ENCODE measurements at places on chromosomes 7 and 10.

DNA sequence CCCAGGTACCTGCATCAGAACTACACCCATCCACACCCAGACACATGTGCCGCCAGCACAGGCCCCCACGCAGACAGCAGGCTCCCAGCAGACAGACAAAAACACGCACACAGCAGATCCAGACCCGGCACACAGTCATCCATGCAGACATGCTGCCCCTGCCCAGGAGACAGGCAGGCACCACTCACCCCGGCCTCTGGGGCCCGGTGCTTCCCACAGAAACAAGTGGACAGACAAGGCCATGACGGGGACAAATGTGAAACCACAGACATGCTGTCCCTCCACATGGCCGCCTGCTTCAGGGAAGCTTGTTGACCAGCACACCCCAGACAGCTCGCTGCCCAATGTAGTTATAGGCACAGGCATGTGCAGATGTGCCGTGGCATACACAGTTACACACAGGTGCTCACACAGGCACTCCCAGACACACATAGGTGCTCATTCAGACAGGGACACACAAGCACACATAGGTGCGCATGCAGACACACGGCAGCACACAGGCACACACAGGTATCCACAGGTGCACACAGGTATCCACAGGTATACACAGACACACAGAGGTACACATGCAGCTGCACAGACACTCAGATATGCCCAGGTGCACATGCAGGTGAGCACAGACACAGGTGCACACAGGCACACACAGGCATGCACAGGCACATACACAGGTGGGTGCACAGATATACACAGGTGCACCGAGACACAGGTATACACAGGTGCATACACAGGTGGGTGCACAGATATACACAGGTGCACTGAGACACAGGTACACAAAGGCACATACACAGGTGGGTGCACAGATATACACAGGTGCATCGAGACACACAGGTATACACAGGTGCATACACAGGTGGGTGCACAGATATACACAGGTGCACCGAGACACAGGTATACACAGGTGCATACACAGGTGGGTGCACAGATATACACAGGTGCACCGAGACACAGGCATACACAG lies 10.5 kb upstream of the SCART1 start:
- no peak for DNase-seq

- DNase-seq, result no peak
These were observed 116.6 kb upstream of the PALS2 start for GRCh38 chr7:24456526-24457218.

- no peak for DNase-seq
These were observed 60.2 kb downstream of the MAD1L1 start for GRCh38 chr7:2172311-2173188.

DNA sequence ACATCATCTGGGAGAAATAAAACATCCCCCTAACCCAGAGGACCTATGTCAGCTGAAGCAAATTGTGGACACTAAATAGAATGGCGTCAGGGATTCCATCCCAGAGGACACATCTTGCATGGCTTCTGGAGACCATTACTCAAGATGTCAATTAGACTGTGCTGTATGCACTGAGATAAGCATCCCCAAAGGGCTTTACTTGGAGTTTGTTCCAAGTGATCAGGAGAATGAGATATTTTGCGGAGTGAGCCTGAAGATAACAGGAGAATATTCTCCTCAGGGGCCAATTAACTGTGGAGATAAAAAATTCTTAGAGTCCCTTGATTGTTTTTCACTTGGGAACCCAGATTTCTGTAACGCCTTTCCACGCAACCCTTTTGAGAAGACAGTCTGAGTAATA lies 4.5 kb upstream of the OR2AE1 start:
- no peak for DNase-seq

DNA sequence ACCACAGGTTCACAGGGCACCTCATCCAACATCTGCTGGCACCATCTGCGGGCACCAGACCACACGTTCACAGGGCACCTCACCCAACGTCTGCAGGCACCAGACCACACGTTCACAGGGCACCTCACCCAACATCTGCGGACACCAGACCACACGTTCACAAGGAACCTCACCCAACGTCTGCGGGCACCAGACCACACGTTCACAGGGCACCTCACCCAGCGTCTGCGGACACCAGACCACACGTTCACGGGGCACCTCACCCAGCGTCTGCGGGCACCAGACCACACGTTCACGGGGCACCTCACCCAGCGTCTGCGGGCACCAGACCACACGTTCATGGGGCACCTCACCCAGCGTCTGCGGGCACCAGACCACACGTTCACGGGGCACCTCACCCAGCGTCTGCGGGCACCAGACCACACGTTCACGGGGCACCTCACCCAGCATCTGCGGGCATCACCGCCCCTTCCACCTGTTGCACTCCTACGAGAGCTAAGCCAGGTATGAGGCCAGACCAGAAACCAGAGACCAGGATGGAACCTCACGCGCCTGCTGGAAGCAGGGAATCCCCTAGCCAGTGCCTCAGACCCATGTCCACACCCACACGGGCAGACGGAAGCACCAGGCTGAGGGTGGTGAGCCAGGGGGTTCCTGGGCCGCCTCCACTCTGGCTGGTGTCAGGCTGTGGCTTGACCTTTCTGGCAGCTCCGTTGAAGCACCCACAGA lies 182.8 kb downstream of the MAD1L1 start:
- DNase-seq, result no peak

- no peak for DNase-seq
These were observed 52.1 kb downstream of the POLL start for GRCh38 chr10:101535949-101536348.

- DNase-seq, result no peak
These were observed 154.6 kb upstream of the TARP start for GRCh38 chr7:38428041-38428440.

- DNase-seq, result no peak
These were observed 61.1 kb downstream of the RNF133 start for GRCh38 chr7:122637784-122638183.

GRCh38 chr10:43712821-43713584 lies 64.3 kb upstream of the ZNF32 start:
- no peak for DNase-seq

DNA sequence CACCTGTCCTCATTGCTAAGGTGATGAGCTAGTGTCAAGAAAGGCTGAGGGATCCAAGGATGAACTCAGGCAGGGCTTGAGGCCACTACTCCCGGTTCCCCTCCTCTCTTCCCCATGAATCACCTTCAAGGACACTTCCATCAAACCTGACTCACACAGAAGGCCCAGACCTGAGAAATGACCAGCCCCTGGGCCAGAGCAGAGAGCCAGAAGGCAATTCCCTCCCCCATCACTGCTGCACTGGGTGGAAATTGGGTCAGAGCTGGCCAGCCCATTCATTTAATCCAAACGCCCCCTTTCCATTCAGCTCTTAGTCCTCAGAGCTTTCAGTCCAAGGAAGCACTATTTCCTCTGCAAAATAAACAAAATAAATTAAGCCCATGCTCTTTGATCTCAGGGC lies 182.0 kb downstream of the KCNMA1 start:
- DNase-seq, result no peak

GRCh38 chr10:31346953-31347352 lies 27.9 kb downstream of the ZEB1 start:
- no peak for DNase-seq

GRCh38 chr10:86389441-86390193 lies 23.0 kb upstream of the GRID1 start:
- DNase-seq, result peak; percentile 93

DNA sequence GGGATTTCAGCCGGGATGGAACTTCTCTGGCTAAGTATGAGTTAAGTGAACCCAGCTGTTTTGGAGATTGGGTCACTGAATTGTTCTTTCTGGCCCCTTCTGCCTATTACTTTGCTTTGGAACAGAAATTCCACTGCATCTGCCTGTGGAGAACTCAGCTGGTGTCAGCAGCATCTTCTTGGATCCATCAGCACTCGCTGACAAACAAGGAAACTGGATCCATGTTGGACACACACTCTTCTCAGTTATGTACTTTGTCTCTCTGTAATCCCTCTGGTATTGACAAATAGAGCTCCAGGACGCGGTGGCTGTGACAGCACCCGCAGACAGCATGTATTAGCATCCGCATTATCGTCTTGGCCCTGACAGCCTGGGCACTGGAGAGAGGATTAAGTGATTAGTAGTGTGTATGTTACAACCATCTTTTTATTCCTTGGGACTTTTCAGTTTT lies 73.0 kb upstream of the BMPER start:
- no peak for DNase-seq

DNA sequence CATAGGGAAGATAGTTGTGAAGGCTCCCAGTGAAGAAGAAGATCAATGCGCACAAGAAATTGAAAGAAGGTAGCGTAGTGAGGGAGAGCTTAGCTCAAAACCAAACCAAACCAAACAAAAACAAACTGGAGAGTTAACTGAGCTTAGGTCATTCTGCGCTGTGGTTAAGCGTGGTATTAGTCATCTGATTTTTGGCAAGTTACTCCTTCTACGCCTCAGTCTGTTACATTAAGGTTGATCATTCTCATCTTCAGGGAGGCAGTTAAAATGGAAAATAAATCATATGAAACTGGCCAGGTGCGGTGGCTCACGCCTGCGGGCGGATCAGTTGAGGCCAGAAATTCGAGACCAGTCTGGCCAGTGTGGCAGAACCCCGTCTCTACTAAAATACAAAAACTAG lies 259.7 kb downstream of the EXOC4 start:
- DNase-seq, result no peak

- DNase-seq, result no peak
These were observed 739.7 kb downstream of the AUTS2 start for GRCh38 chr7:70338015-70338414.

DNA sequence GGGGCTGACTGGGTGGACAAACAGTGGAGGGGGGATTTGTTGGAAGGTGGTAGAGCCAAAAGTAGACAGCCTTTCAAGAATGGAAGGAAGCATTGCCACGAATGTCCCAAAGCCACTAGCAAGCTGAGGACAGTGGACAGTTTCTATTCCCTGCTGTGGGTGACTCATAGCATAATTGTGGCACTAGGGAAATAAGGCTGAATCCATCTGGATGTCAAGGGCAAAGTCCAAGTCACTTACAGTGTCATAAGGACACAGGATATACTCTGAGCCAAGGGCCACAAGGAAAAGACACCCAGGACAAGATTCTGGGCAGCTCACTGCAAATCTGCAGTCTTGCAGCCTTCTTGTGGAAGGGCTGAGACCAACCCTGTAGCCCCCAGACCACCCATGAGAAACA lies 79.7 kb downstream of the FRMPD2 start:
- DNase-seq, result no peak

DNA sequence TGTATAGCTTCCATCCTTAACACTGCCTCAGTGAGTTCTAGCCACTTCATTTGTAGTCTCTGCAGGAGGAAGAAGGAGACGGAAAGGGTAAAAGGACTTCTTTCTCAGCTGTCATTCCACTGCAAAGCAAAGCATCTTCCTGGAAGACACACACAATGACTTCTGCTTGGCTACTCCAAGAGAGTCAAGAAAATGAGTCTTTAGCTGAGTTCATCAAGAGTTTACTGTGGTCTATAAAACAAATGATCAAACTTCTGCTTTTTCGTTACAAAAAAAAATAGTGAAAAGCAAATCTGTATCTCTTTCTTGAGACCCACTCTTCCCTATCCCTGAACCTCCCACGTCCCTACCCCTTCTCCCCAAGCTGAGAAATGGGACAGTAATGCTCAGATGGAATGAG lies 205.0 kb upstream of the AHR start:
- no peak for DNase-seq

DNA sequence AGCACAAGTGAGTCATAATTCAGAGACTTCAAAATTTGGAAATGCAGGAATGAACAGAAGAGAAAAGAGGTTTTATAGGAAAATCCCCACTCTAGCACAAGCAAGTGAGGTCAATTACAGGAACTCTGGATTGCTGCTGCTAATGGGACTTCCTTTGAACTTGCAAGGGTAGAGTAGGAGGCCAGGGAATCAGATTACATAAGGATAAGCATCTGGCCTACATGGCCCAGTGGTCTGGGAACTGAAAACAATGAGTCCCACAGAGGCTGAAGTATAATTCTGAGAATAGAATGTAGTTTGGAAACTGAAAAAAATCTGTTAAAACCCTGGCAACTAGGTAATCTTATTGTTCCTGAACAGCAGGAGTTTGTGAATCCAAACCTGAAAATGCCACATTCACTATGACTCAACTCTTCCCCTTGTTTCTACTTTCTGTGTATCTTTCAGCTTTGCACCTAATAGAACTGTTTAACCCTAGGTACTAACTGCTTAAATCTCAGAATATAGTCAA lies 66.5 kb downstream of the CTNNA3 start:
- DNase-seq, result no peak

- DNase-seq, result no peak
These were observed 16.9 kb downstream of the RPA3 start for GRCh38 chr7:7701527-7701926.

- DNase-seq, result no peak
These were observed 63.3 kb upstream of the JAZF1 start for GRCh38 chr7:28243861-28244260.

- DNase-seq, result no peak
These were observed 18.0 kb upstream of the VCL start for GRCh38 chr10:73979809-73980433.

DNA sequence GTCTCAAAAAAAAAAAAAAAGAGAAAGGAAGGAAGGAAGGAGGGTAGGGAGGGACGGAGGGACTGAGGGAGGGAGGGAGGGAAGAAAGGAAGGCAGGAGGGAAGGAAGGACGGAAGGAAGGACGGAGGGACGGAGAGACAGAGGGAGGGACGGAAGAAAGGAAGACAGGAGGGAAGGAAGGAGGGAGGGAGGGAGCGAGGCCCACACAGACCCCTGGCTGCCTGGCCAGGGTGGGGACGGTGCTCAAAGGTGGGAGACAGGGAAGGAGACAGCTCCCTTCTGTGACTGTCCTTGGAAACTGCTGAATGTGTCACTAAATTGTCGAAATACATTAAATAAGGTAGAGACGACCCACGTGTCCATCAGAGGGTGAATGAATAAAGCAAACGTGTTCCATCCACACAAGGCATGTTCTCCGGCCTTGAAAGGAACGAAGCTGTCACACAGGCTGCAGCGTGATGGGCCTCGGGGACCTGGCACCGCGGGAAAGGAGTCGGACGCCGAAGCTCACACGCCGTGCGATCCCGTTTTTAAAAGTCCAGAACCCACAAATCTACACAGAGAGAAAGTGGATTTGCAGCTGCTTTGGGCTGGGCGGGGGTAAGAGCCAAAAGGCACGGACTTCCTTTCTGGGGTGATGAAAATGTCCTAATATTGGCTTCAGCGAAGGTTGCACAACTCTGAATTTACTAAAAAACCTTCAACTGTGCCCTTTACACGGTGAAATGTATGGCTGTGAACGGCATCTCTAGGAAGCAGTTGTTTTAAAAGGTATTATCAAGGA lies 23.3 kb downstream of the ADAP1 start:
- peak; percentile 6 for DNase-seq

All from WTC11 (cell line).